Left kidney (tissue), 8 donors: ENCODE measurements at places on chromosomes 4 and X.

- no peak for DNase-seq
These were observed 233.9 kb downstream of the ARAP2 start for GRCh38 chr4:36010397-36010929.

GRCh38 chr4:113394730-113395530, 345.5 kb downstream of the ANK2 start:
- DNase-seq = peak; percentile 94

DNA sequence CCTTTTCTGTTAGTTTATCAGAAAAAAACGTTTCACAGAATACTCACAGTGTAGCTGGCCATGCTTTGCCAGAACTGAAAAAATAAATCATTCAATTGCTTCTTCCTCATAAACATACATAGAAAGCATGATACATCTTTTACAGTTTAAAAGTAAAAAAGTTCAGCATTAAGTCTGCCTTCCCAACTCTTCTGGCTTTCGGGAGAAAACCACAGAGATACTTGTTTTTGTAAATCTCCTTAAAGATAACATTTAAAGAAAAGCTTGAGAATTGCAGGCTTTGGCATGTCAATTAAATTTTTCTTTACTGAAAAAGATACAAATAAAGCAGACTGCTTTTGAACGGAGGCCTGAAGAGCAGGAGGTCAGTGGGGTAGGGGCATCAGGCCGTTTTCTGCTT, 66.8 kb downstream of the SEC24D start:
- no peak for DNase-seq

- no peak for DNase-seq
These were observed 126.5 kb downstream of the PTPN13 start for GRCh38 chr4:86720508-86721068.

DNA sequence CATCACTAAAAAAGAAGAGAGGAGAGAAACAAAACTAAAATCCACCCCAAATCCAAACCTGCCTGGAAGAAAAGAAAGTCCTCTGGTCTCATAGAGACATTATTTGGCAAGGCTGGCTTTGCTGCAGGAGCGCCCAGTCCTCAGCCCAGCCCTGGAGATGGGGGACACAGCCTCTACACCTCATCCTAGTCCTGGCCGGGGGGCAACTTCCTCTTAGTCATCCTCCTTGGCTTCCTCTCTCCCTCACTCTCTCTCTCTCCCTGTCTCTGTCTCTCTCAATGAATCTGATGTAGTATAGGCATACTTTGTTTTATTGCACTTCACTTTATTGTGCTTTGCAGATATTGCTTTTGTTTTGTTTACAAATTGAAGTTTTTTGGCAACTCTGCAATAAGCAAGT, 55.8 kb upstream of the MAGEB10 start:
- no peak for DNase-seq

GRCh38 chr4:155615081-155615887, 51.4 kb upstream of the GUCY1A1 start:
- no peak for DNase-seq

DNA sequence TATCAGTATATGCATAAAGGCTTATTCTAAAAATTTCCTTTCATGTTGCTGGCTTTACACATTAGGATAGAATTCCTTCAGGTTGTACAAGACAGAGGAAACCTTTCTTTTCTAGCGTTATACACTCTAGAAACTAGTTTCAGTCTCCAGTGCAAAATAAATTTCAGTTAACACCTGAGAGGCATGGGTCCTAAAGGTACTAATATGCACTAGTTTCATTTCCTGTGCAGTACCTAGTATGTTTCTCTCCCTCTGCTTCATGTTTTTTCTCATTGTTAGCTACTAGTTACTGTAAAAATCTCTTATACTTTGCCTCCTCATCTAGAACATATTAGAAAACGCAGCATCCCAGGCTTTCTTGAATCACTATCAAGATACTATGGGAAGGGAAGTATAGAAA, 54.0 kb downstream of the SNX25 start:
- no peak for DNase-seq

DNA sequence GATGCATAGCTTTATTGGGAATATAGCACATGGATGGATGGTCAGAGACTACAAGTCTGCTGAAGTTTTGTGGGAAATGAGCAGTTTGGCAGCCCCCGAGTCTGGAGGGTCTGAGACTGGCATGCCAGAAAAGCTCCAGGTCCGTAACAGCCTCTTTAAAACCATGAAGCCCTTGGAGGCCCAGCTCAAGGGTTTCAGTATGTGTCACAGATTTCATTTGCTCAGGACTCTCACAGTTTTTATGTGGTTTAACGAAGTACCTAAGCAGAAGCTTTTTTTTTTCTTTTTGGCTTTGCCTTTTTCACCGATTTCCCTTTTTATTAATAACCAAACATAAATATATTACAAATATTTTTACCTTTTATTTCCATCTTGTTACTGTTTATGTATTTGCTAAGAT, 30.6 kb upstream of the TMEM184C start:
- no peak for DNase-seq

GRCh38 chrX:68980906-68981616, 152.2 kb downstream of the EFNB1 start:
- no peak for DNase-seq

GRCh38 chr4:24190761-24191695, 301.2 kb upstream of the PPARGC1A start:
- DNase-seq = no peak

- DNase-seq = no peak
These were observed 17.5 kb downstream of the MTMR8 start for GRCh38 chrX:64377753-64378152.

GRCh38 chrX:140766024-140766611, 56.6 kb downstream of the LINC00632 start:
- DNase-seq = peak; percentile 64

- no peak for DNase-seq
These were observed 172.9 kb upstream of the TTC29 start for GRCh38 chr4:147118528-147118927.

DNA sequence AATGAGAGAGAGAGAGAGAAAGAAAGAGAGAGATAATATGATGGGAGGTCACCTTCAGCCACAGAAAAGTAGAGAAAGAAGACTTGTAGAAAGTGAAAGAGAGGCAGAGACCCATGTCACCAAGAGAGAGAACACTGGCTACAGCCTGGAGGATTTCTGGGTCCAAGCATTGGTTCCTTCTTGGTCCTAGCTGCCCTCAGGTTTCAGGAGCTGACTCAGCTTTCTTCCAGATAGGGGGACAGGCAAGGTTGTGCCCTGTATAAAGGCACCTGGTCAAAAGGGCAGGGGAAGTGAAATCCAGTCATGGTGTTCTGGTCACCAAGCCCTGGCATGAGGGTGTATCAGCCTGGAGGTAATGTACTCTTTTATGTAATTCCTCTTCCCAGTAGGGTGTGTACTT, 47.5 kb upstream of the XK start:
- DNase-seq = no peak

DNA sequence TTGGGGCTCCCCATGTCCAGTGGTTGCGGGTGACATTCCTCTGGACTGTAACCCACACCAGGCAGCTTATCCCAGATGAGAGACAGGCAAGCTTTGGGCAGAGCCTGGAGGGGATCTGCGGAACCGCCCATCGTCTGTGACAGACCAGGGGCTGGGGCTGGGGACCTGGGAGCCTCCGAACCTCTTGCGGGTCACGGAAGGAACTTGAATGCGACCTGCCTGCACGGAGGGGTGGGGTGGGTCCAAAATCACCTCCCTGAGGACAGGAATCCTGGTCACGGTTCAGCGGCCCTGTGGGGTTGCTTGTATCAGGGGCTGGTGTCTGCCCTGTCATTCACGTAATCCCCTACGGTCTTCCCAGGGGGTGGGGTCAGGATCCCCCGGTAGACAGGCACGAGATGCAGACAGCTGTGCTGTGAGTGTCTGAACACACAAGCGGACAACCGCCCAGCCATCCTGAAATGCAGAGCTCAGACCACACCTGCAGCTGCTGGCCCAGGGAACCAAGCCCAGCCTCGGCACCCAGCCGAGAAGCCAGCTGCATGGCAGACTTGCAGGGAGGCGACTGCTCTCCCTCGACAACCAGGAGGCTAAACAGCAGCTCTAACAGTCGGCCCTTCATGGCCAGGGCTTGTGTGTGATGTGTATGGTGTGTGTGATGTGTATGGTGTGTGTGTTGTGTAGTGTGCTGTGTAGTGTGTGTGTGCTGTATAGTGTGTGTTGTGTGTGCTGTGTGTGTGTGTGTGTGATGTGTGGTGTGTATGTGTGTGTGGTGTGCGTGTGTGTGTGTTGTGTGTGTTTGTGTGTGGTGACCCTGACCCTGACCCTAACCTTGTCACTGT, 105.9 kb upstream of the ADRA2C start:
- no peak for DNase-seq

GRCh38 chr4:3520276-3520675, 11.9 kb downstream of the LRPAP1 start:
- DNase-seq = no peak

DNA sequence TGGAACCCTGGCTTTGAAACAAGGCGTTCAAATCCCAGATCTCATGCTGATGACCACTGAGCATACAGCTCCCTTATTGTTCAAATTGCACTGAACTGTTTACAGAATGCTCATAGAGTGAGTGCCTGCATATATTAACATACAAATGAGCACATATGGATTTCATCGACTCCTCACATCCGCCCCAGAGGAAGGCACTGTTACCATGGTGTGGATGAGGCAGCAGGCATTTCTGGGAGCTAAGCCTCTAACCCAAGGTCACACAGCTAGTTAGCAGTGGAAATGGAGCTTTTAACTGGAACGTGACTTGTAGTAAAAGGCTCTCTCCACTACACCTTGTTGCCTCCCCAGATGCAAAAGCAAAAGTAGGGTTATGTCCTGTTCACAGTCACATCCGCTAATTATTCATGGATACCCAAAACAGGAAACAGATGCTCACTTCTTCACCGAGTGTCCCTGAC, 289.7 kb downstream of the STK32B start:
- no peak for DNase-seq

- DNase-seq = no peak
These were observed 172.7 kb downstream of the NHS start for GRCh38 chrX:17547658-17548057.

DNA sequence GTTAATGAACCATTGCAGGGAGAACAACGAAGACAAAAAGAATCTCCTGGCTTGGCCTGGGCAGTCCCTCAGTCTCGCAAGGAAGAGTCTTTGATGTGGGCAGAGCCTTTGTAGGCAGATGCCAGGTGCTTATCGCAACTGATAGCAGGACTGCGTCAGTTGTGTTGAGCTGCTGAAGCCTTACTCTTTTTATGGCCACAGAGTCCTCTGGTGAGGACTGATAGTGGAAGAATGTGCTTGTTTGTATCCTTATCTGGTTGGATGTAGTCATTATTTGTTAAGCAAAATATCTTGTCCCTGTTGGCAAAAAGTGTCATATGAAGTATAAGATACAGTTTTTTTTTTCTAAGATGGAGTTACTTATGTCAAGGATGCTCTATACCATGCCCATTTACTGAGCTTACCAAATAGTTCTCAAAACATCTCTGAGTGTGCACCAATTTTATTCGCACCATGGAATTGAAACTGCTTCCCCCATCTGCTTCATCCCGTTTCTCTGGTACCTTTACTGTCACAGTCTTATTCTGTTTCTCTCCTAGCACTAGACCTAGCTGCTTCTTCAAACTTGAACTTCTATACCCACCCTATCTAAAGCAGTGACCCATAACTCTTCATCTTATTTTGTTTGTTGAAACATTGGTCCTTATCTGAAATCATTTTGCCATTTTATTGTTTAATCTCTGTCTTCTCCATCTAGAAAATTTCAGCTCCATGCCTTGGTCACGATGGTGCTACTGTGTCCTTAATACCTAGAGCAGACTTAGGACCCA, 47.0 kb upstream of the SPRY1 start:
- DNase-seq = no peak

- DNase-seq = no peak
These were observed 57.2 kb downstream of the TRIM2 start for GRCh38 chr4:153261461-153261860.

GRCh38 chrX:100445593-100445992, 35.5 kb upstream of the PCDH19 start:
- no peak for DNase-seq

- DNase-seq = no peak
These were observed 259.7 kb downstream of the NKX6-1 start for GRCh38 chr4:84239278-84239845.

DNA sequence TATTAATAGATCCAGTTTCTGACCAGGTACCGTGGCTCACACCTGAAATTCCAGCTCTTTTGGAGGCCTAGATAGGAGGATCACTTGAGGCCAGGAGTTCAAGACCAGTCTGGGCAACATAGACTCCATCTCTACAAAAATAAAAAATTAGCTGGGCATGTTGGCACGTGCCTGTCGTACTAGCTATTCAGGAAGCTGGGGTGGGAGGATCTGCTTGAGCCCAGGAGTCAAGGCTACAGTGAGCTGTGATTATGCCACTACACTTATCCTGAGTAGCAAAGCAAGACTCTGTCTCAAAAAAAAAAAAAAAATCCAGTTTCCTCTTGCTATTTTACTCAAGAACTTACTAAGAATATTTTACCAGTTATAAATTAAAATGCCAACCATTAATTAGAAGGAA, 91.7 kb downstream of the SLC10A6 start:
- DNase-seq = no peak

- DNase-seq = no peak
These were observed 135.2 kb downstream of the STK32B start for GRCh38 chr4:5186271-5187064.

GRCh38 chrX:44400588-44400987, 57.1 kb upstream of the EFHC2 start:
- no peak for DNase-seq
